ENCODE measurements at places on chromosomes 16 and 17. TPM values are rescaled to one million over a fixed set of nuclear protein-coding genes. Genes with fewer than 3 reads are reported as not detected.

- DNase-seq = no peak
These were observed 6.1 kb downstream of the ABR start for GRCh38 chr17:1173432-1174262.

DNA sequence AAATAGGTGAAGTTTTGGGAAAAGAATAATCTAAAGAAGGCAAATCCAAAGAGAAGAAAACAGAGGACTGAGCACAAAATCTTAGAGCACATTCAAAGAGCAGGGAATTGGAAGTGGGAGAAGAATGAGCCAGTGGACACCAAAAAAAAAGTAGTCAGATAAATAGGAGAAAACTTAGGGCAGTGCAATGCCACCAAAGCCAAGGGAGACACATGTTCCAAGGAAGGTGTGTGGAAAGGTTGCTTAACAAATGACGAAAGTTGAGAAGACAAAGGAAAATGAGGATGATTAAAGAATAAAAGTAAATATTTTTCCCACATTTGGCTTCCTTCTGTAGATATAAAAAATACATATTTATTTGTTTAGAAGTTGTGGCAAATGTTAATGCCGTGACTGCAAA lies 237.6 kb downstream of the TANC2 start:
- DNase-seq = no peak

GRCh38 chr17:3792481-3792880 lies 8.5 kb downstream of the ITGAE start:
- DNase-seq = no peak

The ATF7IP2 gene
- polyA plus RNA-seq = 18.5 TPM

DNA sequence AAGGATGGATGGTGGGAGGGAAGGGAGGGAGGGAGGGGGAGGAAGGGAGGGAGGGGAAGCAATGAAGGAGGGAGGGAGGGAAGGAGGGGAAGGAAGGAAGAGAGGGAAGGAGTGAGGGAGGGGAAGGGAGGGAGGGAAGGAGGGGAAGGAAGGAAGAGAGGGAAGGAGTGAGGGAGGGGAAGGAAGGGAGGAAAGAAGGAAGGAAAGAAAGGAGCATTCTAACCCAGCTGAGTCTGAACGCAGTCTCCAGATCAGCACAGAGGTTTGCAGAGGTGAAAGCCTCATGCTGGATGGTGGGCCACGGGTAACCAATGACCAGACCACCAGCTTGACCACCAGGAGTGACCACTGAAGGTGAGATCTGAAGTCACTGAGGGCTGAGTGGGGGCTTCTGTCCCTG lies 18.6 kb downstream of the CCL17 start:
- DNase-seq = no peak

GRCh38 chr16:51763072-51763661 lies 612.1 kb upstream of the SALL1 start:
- no peak for DNase-seq

GRCh38 chr16:10253409-10253808 lies 71.2 kb upstream of the GRIN2A start:
- no peak for DNase-seq

- no peak for DNase-seq
These were observed 340.7 kb downstream of the SNX29 start for GRCh38 chr16:12317121-12317810.
